ENCODE measurements at places on chromosomes 7 and 10.

DNA sequence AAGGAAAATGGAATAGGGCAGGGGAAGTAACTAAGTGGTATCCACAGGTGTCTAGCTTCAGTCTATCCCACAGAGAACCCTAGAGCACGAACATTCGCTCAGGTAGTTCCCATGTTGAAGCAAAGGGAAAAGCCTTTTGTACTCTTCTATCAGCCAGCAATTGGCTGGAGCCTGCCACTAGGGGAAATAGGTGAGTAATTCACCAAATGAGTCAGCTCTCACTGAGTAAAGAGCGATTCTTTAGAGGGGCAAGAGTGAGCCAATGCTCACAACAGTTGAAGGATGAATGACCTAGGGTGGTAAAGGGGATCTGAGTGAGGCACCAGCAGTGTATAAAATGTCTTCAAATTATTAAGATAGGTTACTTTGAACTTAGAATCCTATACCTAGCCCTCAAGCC is 94.1 kb upstream of the ZNF800 start:
- DNase-seq = no peak

- DNase-seq = no peak
Observed at GRCh38 chr7:43303740-43304241, 191.3 kb downstream of the HECW1 start.

- DNase-seq = no peak
Observed at GRCh38 chr7:134758981-134759380, 20.5 kb upstream of the CALD1 start.

GRCh38 chr10:72509206-72509799 is 116.6 kb downstream of the MICU1 start:
- no peak for DNase-seq

DNA sequence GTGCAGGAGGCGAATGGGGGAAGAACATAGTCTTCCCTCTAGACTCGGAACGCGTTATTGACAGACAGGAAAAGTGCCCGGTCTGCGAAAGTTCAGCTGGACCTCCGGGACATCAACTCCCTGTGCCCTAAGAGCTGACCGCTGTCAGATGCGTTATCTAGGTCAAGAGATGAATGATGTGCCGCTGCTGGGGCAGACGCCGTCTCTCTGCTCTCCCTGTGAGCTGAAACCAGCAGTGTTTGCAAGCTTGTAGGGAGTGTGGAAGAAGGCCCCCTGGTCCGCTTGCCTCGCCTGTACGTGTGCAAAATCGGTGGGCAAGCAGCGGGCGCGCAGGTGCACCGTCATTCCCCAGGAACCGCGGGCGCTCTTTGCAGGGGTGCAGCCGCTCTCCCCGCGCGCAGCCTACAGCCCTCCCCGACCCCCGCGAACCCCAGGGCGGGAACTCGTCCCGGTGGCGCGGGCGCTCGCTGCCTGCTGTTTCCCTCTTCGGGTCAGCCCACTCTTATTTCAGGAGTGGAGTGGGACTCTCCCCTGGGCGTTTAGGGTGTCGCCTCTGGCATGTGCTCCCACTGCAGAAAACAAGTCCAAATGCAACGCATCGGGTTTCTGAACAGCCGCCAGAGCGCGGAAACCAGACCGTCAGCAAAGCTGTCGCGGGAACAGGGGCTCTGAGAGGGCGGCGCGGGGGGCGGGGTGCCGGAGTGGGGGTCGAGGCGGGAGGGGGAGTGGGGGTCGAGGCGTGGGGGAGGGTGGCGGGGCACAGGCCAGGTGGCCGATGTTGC is 1.8 kb upstream of the PFKFB3 start:
- no peak for DNase-seq

All from NCI-H524 treated with DMSO at 0.1 percent for 48 hours (cell line).